ENCODE measurements at places on chromosomes 3 and 15.

GRCh38 chr3:28134792-28135375 is 106.5 kb upstream of the CMC1 start:
- DNase-seq: no peak

DNA sequence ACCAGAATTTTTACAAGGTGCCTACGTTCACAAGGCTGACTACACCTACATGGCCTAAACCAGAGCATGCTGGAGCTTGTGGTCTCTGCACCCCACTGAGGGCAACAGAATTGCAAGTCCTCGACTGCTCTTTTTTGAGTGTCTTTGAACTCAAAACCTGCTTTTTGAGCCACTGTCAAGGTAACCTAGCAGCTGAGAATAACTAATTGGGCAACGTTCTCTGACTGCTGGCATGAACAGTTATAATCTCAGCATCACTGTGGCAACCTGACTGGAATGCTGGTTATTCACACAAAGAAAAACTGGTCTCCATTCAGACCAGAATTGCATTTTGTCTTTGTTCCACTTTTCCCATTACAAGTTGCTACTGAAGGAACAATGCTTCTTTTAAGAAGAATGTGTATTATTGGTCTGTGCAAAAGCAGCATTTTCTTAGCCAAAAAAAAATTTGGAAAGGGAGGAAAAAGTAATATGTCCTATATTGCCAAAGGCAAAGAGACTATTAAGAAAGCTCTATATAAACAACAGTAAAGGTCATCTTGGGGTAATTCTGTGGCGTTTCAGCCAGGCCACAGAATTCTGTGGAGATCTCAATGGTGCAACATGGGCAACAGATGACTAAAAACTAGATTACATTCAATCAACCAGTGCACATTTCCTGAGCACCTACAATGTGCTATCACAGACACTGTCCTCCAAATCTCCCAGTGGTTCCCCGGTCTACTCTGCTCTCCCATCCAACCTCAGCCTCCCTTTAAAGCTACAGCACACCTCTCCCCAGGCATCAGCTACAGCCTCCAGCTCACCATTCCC is 76.8 kb downstream of the TNIK start:
- DNase-seq: no peak

GRCh38 chr15:89693696-89694095 is 3.1 kb downstream of the WDR93 start:
- no peak for DNase-seq

DNA sequence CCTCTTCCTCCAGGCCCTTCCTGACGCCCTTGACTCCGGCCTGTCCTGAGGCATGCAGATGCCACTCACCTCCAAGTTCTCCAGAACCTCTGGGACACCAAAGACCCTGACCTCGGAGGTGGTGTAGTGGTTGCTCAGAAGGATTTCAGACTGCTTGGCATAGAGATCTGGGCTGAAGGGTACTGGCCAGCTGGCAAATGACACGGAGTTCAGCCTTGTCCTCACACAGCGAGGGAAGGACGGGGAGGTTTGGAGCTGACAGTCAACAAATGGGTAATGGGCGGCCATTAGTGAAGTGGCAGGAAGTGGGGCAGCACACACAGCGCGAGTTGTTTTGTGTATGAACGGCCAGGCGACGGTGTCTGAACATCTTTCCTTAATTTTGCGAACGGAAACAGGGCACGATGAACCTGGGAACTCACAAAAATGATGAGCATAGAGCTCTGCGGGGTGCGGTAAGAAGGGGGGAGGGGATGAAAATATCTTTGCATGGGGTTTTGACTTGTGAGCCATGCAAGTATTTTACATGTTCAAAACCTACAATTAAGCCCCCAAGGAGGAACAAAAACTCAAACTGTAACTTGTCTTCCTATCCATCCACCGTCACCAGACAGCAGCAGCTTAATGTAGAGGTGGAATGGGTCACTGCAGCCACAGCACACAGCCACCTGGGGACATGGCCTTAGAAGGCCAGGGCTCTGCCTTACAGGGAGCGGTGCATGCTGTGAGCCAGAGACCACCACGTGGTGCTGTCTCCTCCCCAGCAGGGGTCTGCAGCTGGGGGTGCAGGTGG is 43.6 kb upstream of the RPL32 start:
- no peak for DNase-seq

GRCh38 chr3:28915741-28916500 is 364.9 kb upstream of the RBMS3 start:
- DNase-seq: no peak

GRCh38 chr3:31960793-31961431 is 20.1 kb downstream of the OSBPL10 start:
- no peak for DNase-seq

DNA sequence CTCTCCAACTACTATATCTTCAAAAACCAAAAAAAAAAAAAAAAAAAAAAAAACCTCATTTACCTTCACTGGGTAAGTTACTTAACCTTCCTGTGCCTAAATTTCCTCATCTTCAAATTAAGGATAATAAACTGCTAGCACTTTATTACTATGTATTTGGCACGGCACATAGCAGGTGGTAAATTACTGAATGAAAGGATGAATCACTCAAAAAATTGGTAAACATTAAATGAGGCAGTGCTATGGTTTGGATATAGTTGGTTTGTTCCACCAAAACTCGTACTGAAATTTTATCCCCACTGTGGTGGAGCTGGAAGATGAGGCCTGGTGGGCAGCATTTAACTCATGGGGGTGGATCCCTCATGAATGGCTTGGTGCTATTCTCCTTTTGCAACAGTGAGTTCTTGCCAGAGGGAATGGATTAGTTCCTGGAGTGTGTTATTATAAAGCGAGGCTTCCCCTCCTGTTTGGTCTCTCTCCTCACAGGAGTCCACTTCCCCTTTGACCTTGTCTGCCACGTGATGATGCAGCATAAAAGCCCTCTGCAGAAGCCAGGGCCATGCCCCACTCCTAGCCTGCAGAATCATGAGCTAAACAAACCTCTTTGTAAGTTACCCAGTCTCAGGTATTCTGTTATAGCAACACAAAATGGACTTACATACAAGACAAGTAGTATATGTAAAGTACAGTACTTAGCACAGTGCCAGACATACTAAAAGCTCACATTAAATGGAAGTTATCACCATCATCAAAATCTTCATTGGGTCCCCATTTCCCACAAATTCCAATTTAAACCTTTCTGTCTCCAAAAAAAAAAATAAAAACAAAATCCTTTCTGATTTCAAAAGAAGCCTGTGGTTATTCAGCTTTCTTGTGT is 20.6 kb downstream of the DCUN1D1 start:
- DNase-seq: no peak

DNA sequence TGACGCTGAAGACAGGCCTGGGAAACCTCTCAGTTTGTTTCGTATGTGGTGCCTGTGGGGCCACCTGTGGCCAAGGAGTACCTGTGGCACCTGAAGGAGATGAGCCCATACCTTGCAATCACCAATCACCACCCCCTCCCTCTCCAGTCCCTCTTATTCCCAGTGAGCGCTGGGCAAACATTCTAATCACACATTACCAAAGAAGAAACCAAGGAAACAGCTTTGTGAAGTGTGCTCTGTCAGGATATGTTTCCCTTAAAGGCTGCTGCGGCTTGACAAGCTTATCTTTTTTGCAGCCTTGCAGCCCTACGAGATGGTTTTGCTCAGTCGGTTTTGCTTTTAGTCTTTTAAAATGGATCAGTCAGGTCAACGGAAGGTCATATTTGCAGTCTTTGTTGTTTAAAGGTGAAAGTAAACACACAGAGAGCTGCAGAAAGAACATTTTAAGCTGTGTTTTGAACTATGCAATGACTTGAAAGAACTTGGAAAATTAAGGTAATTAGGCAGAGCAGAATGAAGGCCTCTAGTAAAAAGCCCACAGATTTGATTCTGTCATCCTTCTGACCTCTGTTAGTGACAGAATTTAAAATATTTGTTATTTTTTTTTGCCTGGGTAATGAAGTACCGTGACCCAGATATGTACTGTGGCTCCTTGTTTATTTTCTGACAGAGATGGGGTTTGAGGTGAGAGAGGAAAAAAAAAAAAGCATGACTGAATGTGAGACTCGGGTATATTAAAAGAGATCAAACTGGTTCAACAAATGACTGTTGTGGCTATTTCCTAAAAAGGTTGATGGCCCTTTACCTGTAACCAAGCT is 461.4 kb downstream of the NSUN3 start:
- DNase-seq: no peak

- DNase-seq: no peak
Observed at GRCh38 chr3:177257006-177257405, 59.7 kb upstream of the TBL1XR1 start.

- no peak for DNase-seq
Observed at GRCh38 chr3:17747174-17747889, 4.9 kb upstream of the TBC1D5 start.

DNA sequence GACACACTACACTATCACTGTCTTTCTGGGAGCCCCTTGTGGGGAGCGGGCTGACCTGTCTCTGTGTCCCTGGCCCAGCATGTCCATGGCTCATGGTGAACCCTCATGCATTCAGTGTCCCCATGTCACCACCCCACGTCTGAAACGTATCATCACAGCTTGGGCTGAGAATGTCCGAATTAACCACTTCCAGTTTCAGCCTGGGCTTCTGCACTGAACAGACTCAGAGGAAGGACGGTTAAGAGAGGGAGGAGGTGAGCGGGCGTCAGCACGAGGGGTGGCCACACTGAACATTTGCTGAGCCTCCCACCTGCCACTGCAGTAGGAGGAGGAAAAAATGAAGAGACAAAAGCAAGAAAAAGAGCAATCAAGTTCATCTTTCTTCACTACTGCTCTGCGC is 30.5 kb downstream of the ATP2B2 start:
- DNase-seq: no peak

DNA sequence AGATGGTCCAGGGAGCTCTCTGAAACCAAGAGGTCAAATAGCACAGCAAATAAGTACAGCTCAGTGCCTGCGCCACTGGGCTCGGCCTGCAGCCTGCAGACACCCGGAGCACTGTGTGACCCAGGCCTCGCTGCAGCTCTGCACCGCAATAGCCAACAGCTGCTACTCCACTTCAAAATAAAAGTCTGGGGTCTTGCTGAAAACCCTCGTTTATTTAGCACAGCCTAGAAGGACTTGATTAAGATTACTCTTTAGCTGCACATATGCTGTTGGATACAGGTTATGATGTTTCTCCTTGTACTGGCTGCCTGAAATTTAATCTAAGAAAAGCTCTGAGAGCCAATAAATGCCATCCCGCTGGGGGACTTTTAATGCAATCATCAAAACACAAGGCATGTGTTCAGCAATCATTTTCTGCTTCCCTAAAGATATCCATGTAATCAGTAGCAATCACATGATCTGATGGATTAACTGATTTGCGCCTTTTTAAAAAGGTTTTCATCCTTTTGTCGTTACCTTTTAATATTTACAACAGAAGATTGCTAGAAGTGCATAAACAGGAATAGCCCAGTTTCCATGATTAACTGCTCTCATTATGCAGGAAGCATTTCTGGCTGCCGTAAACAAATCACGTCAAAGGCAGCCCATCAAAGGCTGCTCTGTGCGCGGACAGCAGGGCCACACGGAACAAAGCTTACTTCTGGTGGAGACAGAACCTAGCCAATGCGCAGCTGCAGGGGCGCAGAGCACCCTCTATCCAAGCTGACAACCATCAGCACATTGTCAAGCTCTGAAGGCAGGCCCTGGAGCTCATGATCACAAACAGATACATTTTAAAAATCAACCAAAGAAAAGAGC is 58.8 kb downstream of the CLASP2 start:
- no peak for DNase-seq

GRCh38 chr3:52038227-52038626 is 18.1 kb downstream of the DUSP7 start:
- DNase-seq: no peak

DNA sequence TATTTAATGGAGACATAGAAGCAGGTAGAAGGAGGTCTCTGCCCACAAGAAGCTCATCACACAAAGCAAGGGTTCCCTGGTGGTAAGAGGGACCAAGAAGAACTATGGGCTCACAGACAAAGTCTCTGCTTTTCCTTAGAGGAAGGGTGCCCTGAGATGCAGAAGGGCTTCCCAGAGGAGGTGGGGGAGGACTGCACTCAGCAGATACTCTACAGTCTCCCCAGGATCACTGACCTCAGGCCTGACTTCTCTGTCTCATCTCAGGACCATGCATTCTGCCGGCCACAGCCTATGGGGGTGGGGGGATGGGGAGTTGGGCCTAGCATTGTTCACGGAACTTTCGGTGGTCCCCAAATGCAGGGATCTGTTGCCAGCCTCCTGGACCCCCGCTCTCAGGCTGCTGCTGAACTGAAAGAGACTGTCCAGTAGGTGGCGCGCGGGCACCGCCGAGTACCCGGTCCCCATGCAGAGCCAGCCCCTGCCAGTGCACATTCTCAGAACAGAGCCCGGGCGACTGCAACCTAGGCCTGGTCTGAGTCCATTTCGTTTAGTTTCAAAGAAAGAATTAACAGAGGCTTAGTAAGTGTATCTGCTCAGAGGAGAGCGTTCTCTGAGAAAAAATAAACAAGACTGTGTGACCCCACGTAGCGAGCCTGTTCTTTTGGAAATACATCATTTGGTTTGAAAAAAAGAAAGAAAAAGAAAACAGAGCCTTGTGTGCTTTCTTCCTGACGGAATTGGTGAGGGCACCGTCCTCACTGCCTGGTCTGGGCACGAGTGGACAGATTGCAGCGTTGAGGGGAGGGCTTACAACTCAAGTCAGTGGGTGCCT is 74.1 kb downstream of the LRTM1 start:
- DNase-seq: no peak

GRCh38 chr3:130997289-130997688 is 29.3 kb downstream of the ASTE1 start:
- no peak for DNase-seq

- no peak for DNase-seq
Observed at GRCh38 chr3:139218046-139218445, 125.8 kb upstream of the MRPS22 start.

DNA sequence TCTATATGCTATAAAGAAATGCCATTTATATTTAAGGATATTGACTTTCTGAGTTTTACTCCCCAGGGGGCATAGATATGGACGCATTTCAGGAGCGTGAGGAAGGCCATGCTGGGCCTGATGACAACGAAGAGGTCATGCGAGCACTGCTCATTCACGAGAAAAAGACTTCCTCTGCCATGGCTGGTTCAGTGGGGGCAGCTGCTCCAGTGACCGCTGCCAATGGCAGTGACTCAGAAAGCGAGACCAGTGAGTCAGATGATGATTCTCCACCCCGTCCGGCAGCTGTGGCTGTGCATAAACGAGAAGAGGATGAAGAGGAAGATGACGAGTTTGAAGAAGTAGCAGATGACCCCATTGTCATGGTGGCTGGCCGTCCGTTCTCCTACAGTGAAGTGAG is 38.4 kb downstream of the GTF2E1 start:
- DNase-seq: no peak
